RCC 7860 (cell line): ENCODE measurements at places on chromosomes 7 and 10.

DNA sequence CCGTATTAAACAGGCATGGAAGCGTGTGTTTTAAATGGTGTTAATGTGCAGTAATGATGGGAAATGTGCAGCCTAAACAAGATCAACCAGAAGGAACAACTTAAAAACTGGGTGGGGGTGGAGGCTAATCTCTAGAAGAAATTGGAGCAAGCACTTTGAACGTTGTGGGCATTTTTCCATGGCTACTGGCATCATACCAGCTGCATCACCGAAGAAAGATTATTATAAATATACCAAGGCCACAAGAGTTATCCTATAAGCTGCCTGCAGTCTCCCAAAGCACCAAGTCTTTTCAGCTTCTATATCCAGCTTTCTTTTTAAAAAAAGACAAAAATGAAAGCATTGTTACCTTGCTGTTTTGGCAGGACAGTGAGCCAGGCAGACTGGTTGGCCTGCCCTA is 79.9 kb downstream of the FGFR2 start:
- DNase-seq = no peak

- no peak for DNase-seq
Observed at GRCh38 chr7:122885583-122886356, 490 bp downstream of the CADPS2 start.

GRCh38 chr7:111746950-111747349 is 184.7 kb upstream of the IMMP2L start:
- DNase-seq = no peak

DNA sequence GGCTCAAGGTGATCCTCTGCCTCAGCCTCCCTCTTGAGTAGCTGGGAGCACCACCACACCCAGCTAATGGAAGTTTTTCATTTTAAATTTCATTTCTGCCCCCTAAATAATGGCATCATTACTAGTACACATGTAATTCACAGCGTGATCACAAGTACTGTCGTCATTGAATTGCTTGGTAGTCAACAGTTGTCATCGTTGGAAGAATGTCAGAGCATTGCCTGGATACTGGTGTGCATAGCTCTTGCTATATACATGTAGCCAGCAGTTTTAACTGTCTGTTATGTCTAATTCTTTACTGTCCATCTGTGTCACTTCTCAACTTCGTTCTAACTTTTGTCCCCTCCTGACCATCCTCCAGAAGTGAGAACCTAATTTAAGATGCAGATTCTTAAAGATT is 62.1 kb downstream of the CRPPA start:
- no peak for DNase-seq

GRCh38 chr10:17203416-17203815 is 1.9 kb upstream of the TRDMT1 start:
- no peak for DNase-seq

- DNase-seq = no peak
Observed at GRCh38 chr10:1715821-1716220, 21.5 kb downstream of the ADARB2 start.

- no peak for DNase-seq
Observed at GRCh38 chr7:15681631-15682030, 4.9 kb downstream of the MEOX2 start.

- DNase-seq = no peak
Observed at GRCh38 chr7:140062118-140062527, 628 bp downstream of the PARP12 start.

- no peak for DNase-seq
Observed at GRCh38 chr7:28520074-28521015, 108.0 kb downstream of the CREB5 start.

DNA sequence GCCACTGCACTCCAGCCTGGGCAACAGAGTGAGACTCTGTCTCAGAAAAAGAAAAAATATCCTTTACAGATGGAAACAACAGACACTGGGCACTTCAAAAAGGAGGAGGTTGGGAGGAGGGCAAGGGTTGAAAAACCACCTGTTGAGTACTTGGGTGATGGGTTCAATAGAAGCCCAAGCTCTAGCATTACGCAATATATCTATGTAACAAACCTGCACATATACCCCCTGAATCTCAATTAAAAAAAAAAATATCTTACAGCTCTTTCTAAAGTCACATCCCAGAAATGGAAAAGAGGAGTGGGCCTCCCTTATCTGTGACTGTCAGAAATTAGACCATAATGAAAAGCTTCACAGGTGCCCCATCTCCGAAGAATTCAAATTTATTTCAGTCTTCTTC is 12.1 kb downstream of the VIM start:
- DNase-seq = no peak

- DNase-seq = no peak
Observed at GRCh38 chr10:25555865-25556264, 378.2 kb upstream of the MYO3A start.

DNA sequence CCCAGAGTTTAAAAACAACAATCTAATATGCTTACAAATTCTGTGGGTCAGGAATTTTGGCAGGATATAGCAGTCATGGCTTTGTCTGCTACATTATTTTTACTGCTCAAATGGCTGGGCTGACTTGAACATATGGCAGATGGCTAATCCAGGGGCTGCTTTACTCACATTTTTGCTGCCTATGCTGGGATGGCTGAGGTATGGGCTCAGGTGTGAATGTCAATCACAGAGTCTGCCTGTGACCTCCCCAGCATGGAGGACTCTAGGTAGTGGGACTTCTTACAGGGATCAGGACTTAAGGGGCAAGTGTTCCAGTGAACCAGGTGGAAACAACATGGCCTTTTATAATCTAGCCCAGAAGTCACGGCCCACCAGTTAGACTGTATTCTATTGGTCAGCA is 4.4 kb upstream of the FKBP9 start:
- no peak for DNase-seq

GRCh38 chr10:91389636-91390512 is 20.3 kb upstream of the HECTD2 start:
- peak; percentile 52 for DNase-seq

DNA sequence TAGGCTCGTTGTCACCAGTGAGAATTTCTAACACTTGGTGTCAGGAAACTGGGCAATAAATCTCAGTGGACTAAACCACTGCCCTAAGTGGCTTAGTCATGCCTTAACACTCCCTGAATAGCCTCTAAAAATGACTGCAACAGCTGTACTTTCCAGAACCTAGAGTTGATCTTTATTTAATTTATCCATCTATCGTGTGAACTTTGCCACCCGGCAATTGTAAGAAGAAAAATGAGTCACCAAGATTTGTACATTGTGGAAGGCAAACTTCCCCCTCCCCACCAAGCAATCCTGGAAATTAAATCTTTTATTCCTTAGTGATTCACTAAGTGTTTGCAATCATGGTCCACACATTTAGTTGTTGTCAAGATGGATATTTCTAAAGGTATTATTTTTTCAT is 47.1 kb downstream of the NXPH1 start:
- peak; percentile 88 for DNase-seq

DNA sequence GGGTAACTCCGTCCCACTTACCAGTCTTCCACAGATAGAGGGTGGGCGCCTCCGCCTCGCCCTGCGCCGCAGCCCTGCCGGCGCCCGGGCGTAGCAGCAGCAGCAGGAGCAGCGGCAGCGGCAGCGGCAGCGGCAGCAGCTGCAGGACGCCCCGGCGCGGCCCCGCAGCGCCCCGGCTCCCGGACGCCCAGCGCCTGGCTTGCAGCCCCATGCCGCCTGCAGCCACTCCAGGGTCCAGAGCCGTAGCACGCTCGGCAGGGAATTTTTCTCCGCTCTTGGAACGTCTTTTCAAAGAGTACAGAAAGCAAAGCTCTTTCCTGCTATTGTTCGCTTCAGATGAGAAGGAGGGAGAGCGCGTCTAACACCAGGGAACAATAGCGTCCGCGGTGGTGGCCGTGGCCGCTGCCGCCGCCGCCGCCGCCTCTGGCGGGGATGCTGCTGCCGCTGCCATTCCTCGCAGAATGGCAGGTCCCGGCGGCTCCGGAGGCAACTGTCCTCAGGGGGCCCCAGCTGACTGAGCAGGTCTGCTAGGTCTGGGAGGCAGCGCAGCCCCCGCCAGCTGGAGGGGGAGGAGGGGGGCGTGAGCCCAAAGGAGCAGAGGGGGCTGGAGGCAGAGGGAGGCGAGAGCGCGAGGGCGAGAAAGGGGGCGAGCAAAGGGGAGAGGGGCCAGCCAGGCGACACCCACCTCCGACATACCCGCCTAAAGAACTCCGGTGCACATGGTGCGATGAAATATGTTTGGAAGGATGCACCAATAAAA is at the start of gene THSD7A:
Gene THSD7A, minus strand, starts transcription at position 463 of the 760 bp plus-strand sequence. Its CDS starts 252 bp downstream, at position 211.
- DNase-seq = no peak
